ENCODE measurements at places on chromosomes 11 and 22. TPM values are rescaled to one million over a fixed set of nuclear protein-coding genes. Genes with fewer than 3 reads are reported as not detected.

KRTAP5-9 gene
- total RNA-seq = 0.61 TPM

RCOR2 gene
- total RNA-seq = 2.5 TPM

GNAZ gene
- total RNA-seq = 1.0 TPM

- peak; percentile 54 for DNase-seq
Observed at GRCh38 chr11:72584293-72584938, 89.8 kb downstream of the PDE2A start.

GRCh38 chr22:17085277-17086181, 729 bp downstream of the IL17RA start:
- DNase-seq = peak; percentile 55

- no peak for DNase-seq
Observed at GRCh38 chr22:46684706-46685105, 53.3 kb downstream of the CERK start.

DNA sequence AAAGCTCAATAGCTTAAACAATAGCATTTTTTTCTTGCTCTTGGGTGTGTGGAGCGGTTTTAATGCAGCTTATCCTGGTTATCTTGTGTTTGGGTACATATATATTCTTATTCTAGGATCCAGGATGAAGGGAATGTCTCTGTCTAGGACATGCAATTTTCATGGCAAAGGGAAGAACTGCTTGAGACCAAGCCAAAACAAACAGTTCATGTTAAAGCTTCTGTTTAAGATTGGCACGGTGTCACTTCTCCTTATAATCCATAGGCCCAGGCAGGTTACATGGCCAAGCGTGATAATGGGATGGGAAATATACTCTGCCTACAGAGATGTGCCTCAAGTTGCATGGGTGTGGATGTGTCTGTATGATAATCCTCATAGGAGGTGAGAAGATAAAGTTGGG, 177.1 kb upstream of the PGR start:
- no peak for DNase-seq

- no peak for DNase-seq
Observed at GRCh38 chr11:88384669-88385005, 47.1 kb upstream of the CTSC start.

Data from left colon (tissue), 2 donors.